ENCODE measurements at places on chromosomes 11 and 22.

- peak; percentile 48 for DNase-seq
Observed at GRCh38 chr11:114348200-114349191, 51.8 kb downstream of the C11orf71 start.

DNA sequence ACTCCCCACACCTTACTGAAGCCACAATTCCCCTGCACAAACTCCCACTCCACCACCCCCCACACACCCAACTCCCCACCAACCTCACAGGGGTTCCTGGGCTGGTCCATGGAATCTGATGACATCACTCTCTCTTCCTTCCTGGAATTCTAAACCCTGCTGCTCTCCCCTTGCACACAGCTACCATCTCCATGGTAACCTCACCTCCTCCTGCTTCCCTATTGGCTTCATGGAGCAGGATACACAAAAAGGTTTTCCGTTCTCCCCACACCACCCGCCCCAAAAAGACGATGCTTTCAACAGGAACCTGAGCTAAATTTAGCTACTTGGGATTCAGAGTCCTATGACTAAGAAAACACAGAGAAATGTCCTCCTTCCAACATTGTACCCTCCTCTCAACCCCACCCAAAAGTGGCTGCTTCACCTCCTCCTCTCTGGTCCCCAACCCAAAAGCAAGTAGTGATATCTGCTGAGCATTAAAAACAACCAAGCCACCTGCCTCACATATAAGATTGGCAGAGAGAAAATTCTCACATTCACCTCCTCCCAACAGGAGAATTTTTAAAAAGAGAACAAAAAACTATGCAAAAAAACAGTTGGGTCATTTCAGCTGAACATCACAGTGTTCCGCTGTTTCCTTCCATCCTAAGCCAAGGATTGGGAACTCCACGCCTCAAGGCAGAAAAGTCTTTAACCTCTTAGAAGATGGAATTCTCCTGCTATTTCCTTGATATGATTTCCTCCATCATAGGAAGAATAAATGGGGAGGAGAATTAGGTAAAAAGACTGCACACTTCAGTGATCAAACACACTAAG, 66.9 kb downstream of the RBFOX2 start:
- no peak for DNase-seq

GRCh38 chr11:68935516-68936357, 32.0 kb downstream of the IGHMBP2 start:
- DNase-seq: no peak

- no peak for DNase-seq
Observed at GRCh38 chr22:46104881-46105493, 45.3 kb upstream of the PPARA start.

DNA sequence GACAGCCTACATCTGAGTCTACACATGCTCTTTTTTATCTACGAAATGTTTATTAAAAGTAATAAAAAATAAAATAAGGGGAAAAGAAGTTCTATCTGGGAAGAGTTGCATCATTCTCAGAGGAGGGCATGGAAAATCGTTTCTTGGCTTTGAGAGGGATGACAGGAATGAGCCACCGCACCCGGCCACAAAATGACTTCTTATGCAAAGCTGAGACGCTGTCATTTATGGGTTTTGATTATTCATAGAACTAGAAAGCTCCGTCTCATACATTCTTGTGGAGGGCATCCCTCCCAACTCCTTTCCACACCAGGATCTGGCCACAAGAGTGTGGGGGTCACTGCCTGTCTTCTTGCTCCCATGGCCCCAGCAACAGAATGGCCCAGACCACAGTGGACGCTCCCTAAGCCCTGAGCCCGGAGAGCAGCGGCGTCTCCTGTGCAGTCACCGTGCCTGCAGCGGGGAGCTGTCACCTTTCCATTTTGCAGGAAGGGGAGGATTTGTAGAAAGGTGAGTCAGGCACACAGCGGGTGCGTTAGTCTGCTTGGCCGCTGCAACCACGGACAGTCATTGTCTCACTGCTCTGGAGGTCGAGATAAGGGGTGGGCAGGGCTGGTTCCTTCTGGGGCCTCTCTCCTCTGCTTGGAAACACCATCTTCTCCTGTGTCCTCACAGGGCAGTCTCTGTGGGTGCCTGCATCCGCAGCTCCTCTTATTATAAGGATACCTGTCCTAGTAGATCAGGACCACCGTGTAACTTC, 1388.7 kb downstream of the BRD1 start:
- no peak for DNase-seq

DNA sequence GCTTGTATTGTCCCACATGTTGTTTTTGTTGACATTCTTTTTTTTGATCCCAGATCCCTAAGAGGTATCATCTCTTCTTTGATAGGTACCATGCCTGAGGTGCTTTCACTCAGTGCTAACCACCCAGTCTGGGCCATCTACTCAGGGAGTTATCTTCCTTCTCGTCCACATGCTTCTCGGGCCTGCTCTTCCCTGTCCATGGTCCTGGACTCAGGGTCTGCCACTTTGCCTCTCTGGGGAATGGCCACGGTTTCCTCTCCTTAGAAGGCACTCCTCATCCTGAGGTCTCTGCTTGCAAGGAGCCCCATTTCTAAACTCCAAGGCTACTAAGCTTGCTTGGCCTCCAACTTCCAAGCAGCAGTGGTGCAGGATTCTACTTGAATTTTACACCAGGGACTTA, 227.0 kb upstream of the NCAM1 start:
- no peak for DNase-seq

DNA sequence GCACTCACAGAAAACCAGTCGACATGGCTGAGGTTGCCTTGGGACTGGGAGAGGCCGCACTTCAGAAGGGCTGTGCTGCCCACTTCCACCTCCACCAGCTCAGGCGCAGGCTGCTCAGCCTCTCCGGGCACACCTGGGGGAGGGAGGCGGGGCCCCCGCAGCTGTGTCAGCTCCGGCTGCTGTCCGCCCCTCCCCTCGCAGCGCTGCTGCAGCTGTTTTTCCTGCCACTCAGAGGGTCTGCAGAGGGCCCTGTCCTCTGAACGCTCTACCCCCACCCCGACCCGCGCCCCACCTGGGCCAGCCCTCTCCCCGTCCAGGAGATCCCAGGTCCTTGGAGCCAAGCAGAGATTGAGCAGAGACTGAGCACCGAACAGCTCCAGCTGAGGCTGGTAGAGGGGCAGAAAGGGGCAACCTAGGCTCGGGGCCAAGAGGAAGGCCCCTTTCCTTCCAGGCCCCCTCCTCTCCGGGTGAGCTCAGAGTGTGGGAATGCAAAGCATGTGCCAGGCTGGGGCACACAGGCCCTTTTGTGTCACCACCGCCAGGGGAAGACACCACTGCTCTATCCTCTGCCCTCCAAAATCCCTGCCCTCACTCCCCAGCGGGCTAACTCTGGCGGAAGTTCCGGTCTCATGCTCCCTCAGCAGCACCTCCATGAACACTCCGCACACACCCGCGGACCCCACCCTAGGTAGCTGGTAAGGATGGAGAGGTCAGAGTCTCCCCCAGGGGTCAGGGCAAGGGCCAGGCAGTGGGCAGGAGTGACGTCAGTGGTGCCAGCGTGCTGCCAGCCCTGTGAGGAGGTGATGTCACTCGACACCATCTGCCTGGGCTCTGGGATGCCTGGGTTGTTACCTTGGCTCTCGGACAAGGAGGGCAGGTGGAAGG, 1.6 kb downstream of the MCAM start:
- DNase-seq: no peak

DNA sequence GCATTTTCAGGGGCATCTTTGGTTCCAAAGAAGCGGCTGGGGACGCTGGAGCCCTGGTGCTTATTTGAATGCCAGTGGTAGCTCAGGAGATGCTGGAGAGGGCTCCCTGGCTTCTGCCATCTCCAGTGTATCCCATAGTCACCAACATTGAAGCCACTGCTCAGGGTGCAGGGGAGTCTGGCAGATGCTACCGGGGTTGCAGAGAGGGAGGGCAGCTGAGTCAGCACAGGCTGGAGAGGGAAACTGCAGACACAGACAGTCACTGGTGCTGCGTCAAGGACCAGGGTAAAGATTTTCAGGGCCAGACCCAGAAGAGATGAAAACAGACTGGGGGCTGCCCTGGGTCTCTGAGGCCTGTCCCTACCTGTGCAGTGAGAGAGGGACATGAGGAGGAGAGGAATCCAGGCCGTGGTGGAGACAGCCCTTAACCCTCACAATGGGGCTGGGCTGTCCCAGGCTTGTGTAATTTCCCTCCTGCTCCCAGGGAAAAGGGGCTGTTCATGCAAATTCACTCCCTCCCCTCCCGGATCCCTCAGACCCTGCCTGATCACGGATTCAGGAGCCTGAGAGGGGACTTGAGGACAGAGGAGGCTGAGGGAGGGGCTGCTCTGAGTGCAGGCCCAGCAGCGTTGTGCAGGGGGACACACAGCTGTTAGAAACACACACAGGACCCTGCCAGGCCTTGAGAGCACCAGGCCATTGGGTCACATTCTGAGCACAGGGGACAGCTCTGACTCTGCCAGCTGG, 126.9 kb upstream of the GRK3 start:
- DNase-seq: no peak

GRCh38 chr11:71338801-71339395, 86.5 kb upstream of the SHANK2 start:
- no peak for DNase-seq

DNA sequence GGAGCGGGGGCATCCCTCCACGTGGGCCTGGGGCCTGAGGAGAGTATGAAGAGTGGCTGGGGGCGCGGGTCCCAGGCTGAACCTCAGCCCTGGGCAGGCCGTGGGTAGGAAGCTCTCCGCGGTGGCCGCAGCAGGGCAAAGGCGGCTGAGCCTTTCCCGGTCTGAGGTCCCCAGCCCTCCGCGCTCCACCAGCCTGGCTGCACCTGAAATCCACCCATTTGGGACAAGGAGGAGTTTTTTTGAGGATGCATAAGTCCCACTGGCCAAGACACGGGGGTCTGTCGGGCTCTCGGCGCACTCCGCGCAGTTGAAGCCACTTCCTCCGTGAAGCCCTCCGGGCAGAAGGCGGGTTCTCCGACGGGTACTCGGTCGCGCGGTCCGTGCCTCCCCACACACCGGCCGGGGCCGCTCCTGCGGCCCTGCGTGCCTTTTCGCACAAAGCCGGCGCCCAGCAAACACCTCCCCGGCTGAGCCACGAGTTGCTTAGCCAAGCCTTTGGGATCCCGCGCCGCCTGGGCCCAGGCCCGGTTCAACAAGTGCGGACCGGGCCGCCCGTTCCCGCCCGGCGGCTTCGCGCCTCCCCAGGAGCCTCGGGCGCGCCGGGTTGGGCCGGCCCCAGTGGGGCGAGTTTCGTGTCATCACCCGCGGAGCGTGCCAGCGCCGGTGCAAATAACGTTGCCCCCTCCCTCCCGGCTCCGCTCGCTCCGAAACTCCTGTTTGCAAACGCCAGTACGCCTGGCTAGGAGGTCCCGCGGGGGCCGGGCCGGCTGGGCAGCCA, 666 bp upstream of the OVOL1 start:
- DNase-seq: no peak

DNA sequence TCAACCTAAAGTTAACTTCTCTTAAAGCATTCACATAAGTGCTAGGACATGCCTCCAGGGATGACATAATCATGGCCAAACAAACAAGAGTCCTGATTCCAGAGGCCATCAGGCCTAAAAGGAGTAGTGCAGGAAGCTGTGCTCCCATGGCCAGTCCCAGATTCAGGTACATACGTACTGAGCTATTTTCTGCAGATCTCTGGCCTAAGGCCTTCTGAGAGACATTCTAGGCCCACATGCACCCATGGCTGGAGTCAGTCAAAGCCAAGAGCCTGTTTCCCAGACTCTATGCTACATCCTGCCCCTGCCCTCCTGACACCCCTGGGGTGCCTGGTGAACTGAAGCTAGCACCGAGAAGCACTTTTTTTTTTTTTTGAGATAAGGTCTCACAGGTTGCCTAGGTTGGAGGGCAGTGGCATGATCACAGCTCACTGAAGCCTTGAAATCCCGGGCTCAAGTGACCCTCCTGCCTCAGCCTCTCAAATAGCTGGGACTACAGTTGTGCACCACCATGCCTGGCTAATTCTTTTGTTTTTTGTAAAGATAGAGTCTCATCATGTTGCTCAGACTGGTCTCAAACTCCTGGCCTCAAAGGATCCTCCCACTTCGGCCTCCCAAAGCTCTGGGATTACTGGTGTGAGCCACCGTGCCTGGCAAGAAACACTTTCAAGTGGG, 553 bp downstream of the CD3D start:
- DNase-seq: no peak

DNA sequence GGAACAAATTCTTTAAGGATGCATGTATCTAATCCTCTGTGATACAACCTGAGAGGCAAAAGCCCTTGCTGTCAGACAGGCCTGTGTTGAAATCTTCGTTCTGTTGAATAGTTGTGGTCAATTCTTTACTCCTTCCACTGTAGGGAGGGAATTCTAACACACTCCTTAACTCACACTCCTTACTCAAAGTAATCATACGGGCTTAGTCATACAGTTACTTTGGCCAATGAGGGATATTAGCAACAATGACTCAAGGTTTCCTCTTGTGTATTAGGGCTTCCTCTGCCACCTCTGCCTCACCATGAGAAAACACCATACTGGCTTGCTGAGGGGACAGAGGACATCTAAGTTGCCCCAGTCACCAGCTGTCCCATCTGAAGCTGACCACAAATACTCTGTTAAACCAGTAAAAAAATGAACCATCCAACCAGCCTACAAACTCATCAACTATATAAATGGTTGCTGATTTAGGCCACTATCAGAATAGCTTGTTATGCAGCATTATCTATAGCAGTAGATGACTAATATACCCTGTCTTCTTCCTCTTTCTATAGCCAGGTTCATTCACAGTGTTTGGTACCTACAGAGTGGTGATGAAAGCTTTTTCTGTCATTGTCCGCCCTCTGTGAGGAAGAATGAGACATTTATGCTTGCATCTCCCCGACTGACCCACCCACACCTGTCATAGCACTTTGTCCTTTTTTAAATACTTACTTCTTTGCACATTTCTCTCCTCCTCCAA, 322.8 kb upstream of the SYN3 start:
- DNase-seq: no peak
